ENCODE measurements at places on chromosomes 7 and 10.
A peak's percentile ranks its signal among the peaks of the same experiment; 100 is the strongest.

- DNase-seq: no peak
Observed at GRCh38 chr7:129773328-129773731, 161.8 kb downstream of the NRF1 start.

- no peak for DNase-seq
Observed at GRCh38 chr10:3366735-3367405, 194.3 kb upstream of the PITRM1 start.

DNA sequence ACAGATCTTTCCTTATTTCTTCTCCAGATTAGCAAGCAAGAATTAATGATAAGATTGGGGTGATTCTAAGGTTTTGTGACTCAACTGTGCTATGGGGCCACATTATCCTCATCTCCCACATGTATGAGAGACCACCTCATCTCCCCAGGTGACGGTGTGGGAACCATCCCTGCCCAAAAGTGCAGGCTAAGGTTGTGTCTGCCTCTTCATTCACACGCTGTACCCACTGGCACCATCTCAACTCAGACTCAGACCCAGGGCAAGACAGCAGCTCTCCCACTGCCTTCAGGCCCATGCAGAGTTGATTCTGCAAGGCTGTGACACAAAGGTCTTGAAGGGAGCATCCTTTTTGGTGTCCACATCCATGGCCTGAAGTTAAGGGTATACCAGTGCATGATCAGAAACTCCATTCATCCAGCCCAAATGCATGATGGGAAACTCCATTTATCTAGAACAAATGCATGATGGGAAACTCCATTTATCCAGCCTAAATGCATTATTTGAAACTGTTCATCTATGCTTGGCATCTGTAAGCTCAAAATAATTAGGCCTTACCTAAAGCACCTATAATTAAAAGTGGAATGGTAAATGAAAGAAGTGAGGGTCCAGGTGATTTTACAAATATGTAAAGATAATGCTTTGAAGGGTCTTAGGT lies 99.4 kb downstream of the TCERG1L start:
- no peak for DNase-seq

- no peak for DNase-seq
Observed at GRCh38 chr7:27923642-27923980, 183.6 kb downstream of the TAX1BP1 start.

- peak; percentile 69 for DNase-seq
Observed at GRCh38 chr7:106417273-106417902, 132.6 kb upstream of the NAMPT start.

All from PC-9 (cell line).